ENCODE measurements at places on chromosomes 5 and 9.

DNA sequence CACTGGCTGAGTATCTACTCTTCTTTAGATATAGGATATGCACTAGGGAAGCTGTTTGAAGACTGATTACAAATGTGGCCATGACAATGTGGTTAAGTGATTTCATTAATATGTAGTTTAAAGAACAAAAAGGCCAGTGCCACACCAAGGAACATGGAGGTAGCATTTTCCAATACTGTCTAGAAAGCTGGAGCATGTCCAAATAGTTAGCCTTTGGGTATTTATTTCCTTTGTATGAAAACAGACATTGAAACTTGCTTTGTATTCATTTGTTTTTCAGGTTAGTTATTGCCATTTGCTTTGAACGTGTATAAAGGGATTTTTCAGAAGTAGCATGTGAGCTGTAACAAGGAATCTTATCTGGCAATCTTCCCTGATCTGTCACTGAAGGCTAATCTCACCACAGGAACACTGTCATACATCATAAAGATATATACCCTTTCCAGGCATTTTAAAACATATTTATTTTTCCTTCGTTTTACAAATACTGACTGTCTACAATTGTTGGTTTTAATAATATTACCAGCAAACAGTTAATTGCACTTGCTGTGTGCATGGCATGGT lies 93.4 kb downstream of the PLPPR1 start:
- no peak for DNase-seq

DNA sequence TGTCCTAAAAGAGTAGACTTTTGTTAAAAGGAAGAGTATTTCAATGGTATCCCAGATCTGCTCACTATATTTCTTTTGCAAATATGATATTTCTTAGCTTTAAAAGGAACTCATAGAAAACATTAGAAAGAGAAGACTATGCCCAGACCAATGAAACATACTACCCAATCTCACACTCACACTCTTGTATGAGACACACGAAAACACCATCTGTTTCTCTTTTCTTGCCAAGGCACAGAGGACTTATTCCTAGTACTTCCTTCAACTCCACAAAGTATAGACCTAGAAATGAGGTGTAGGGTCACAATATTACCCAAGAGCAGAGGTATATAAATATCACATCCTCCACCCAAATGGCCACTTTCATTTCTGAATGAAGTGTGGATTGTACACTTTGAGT lies 292.4 kb upstream of the ACO1 start:
- DNase-seq = no peak

- DNase-seq = no peak
Measured at GRCh38 chr9:69606089-69606488, 66.1 kb downstream of the APBA1 start.

DNA sequence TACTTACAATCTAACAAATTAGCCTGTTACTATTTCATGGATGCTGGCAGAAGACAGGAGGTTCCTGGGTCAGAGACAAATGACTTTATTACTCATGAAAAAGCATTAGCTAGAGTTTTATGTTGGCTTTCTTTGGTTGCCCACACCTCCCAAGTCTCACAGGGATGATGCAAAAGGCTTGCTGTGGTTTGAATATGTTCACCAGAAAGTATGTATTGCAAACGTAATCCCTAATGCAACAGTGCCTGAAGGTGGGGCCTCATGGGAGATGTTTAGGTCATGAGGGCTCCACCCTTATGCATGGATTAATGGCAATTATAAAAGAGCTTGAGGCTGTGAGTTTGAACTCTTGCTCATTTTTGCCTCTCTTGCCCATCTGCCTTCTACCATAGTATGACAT lies 28.5 kb downstream of the DPYSL3 start:
- DNase-seq = no peak
